ENCODE measurements at places on chromosomes 11 and 22.
A peak's percentile ranks its signal among the peaks of the same experiment; 100 is the strongest.

- peak; percentile 92 for DNase-seq
Measured at GRCh38 chr11:74371269-74372052, 26.8 kb downstream of the PGM2L1 start.

DNA sequence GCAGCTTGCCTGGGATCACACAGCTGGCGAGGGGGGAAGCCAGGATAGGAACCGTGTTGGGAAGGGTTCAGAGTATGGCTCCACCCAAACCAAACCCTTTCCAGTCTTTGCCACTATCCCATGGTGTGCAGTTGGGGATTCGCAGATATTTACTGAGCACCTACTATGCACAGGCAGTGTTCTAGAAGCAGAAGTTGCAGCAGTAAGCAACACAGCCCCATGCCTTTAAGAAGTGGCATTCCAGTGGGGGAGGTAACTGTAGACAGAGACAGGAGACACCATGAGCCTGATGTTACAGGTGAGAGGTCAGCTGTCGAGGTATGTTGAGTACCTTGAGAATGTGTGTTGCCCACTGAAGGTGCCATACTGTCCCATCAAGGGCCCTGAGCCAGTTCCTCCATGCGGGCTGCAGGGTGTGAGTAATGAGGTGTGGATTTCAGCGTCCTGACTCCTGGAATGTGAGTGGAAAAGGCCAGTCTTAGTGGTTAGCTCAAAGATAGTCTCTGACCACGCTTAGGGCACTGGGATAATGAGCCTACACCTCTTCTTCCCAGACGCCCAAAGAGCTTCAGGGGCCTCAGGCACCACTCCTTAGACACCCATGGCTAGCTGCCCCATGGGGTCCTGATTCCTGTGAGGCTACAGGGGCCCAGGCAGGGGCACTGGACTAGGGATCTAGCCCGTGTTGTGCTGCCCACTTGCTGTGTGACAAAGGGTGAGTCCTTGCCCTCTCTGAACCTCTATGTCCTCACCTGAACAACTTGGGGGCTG, 71.8 kb upstream of the TP53I11 start:
- peak; percentile 59 for DNase-seq

DNA sequence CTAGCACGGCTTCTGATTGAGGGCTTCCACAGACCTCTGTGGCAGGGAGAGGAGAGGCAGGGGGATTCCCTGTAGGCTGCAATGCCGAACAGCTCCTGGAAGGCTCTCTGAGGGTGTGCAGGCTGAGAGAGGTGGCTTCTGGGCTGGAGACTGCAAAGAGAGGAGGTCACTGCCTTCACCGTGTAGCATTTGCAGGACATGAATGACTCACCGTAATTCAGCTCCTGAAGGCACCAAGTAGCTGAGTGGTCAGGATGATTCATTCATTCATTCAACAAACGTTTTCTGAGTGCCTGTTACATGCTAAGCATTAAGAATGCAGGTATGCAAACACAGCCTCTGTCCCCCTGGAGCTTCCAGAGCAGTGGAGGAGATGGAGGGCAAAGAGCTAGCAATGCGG, 18.0 kb upstream of the EIF3D start:
- peak; percentile 95 for DNase-seq

GRCh38 chr22:19497245-19497644, 17.5 kb downstream of the CDC45 start:
- DNase-seq: peak; percentile 76

DNA sequence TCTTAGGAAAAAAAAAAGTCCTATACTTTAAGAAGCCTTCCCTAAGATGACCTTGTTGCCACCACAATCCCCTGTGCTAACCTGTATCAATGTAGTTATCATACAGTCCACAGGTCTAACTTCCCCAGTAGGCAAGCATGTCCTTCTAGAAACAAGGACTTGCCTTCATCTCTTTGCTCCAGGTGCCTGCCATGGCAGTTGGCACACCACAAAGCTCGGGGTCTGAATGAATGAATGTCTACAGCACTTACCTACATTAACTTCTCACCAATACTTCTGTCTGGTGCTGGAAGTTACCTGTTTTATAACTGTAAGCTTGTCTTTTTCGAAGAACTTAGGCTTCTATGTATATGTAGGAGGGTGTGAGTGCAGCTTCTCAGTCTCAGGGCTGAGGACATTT, 23.4 kb downstream of the CLPB start:
- DNase-seq: no peak

DNA sequence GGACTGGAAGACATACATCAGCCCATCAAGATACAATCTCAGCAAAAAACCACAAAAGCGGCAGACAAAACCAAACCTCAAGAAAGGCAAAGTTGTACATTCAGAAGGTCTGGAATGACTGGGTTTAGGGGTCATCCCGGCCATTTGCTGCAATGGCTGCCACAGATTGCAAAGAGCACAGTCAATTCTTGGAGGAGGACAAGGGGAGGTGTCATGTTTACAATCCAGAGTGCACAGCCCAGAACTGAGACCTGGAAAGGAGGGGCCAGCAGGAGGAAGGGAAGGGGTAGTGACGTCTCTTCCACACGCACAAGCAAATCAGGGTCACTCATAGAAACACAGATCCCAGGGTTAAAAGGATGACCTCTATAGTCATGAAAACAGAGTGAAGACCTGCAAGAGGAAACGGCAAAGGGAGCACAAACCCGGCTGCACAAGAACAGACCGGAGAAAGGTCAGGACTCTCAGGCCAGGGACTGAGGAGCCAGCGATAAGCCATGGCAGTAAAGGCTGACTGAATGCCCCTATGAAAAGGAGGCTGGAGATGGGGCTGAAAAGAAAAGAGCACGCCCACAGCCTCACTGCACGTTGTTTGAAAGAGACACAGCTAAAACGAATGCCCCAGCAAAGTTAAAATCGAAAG, 18.2 kb upstream of the MUC5AC start:
- DNase-seq: no peak

DNA sequence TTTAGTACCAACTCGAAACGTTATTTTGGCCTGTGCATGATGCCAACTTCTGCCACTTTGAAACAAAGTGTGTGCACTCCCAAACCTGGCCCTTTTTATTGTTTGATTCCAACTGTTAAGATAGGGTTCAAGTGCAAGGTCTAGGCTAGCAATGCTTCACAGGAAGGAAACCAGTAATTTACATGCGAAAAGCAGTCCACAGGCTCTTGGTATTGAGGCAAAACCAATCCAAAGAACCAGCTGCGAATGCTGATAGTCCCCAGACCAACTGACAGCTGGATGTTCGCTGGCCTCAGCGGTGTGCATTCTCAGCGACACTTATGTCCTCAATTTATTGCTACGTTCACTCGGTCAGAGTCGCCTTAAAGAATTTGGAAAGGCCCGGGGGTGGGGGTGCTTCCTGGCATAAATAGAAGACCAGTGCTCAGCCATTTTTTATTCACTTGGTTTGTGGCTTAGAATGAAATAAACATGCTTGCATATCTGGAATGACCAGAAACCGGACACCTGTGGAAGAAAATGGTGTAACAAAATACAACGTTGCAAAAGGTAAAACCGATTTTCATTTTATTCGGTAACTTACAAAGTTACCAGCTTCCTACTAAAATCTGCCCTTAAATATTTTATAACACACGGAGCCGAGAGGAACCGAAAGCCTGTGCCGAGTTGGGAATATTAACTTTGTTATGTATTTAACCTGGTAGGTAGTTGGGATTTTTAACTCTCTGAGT, 1.6 kb downstream of the CPT1A start:
- no peak for DNase-seq

GRCh38 chr11:32259641-32260081, 168.8 kb downstream of the RCN1 start:
- DNase-seq: peak; percentile 1

- DNase-seq: no peak
Measured at GRCh38 chr11:110587972-110588371, 124.3 kb downstream of the ARHGAP20 start.

- no peak for DNase-seq
Measured at GRCh38 chr11:75567971-75568370, 5.9 kb downstream of the SERPINH1 start.

DNA sequence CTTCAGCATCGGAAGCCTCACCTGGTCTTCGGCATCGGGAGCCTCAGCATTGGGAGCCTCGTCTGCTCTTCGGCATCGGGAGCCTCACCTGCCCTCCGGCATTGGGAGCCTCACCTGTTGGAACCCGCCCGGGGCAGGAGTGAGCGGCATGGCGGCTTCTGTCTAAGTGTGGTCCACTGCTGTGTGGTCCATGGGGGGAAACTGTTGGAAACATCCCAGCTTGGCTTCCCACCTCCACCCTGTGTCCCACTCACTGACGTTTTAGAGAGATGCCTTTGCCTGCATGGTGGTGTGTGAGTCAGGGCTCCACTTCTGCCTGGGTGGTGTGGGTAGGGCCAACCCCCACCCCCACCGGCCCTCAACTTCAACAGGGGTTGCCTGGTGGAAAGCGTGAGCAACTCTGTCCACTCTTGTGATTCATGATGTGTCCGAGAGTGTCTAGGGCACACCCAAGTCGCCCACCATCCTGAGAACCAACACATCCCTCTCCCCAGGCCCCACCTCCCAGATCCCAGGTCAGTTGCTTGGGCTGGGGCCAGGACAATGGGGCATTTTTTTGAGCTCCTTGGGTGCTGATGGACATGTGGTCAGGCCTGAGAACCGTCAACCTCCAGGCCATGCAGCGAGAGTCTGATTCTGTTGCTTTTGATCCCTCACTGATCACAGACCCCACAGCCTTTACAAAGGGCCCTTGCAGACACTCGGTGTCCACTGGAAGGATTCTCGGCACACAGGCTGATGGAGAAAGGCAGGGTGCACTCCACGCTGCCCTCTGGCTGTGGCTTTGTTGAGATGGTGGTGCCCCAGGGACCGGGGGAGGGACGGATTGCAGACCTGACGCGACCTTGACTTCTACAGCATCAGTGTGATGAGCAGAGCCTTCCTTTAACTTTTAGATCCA, 406.7 kb downstream of the TBC1D22A start:
- DNase-seq: no peak

DNA sequence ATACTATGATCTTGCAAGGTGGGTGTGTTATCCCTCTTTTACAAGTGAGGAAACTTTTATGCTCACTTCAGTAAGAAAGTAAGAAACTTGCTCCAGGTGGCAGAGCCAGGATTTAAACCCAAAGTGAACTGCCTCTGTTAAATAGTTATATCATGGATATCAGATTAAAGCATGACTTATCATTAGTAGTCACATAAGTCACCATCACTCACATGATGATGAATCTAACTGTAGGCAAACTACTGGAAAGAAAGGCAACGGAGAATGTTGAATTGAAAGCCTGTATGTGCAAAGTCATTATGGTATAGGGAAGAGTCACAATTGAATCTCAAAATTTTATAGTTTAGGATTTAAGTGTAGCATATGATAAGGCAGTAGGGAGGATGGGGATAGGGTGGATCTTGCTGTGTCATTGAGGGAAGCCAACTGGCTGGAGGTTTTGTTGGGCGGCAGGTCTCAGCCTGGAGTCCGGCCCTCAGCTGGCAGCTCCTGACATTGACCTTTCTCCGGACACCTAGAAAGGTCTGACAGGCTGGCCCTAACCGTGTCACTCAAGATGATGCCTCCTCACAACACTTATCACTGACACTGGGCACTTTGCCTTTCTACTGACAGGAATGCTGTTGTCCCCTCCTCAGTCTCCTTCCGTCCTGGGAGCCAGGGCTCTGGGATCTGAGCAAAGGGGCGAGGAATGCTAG, 98.3 kb downstream of the EMSY start:
- no peak for DNase-seq

DNA sequence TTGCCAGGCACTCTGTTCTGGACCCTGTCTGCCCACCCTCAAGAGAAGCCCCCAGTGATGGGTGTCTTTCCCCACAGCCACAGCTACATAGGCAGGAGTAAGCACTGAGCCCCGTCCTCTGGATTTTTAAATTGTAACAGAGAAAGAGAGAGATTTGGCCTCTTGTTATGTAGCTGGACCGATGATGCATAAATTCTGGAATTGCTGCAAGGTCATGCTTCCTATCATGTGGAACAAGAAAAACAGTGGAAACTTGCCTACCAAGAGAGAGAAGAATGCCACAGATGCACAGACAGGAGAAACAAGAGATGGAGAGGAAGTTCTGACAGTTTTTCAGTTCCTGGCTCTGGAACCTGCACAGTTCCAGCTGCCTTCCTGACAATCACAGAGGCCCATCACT, 150.2 kb downstream of the ETS1 start:
- DNase-seq: peak; percentile 97

DNA sequence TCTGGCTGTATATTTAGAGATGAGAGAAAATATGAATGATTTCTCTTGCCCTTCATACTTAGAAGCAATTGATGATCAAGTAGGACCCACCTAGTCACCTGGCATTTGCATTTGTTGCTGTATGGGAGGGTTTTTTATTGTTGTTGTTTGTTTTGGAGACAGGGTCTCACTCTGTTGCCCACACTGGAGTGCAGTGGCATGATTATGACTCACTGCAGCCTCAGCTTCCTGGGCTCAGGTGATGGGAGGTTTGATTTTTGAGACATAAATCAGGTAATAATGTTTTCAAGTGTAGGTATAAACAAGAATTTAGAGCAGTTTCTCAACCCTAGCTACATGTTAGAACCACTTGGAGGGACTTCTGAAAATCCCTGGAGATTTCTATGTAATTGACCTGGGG, 63.0 kb downstream of the TNRC6B start:
- DNase-seq: peak; percentile 80

Data from renal cortical epithelial cell (primary cell).